Uterus (tissue), 4 donors: ENCODE measurements at places on chromosomes 6 and 20. TPM values are rescaled to one million over a fixed set of nuclear protein-coding genes. Genes with fewer than 3 reads are reported as not detected.

Gene FERMT1
- total RNA-seq = 8.5 TPM

Gene RCAN2
- total RNA-seq = 6.4 TPM

Gene ACTL10
- total RNA-seq = 4.4 TPM

Gene WFDC2
- 15.5 TPM for total RNA-seq

Gene DSE
- total RNA-seq = 34.4 TPM

Gene NFATC2
- total RNA-seq = 36.4 TPM

Gene C20orf141
- not detected for total RNA-seq

Gene ABHD16B
- not detected for total RNA-seq
